Cerebellum (tissue), 4 donors: ENCODE measurements at places on chromosomes 12 and 14. TPM values are rescaled to one million over a fixed set of nuclear protein-coding genes. Genes with fewer than 3 reads are reported as not detected.

DNA sequence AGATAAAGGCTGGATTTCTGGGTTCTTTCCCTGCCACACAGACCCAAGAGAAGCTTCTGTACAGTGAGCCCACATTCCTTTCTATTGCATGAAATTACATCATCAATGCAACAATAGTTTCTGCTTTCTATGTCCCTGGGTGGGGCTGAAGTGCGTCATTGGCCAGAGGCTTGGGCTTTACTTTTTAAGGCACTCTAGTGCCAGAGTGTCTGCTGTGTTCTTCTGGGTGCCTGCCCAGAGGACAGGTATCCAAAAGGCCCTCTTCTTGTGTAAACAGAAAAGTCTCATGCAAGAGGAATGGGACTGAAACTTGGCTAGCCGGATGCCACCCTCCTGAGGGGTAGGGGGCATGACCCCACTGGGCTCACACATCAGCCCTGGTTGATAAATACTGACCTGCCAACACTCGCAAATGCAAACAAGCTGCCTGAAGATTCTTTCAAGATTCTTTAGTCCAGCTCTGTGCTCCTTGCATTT lies 5.9 kb downstream of the KRT86 start:
- no peak for DNase-seq

LAG3 gene
- 0.36 TPM for total RNA-seq

GRCh38 chr12:94957006-94957405 lies 46.5 kb downstream of the NDUFA12 start:
- no peak for DNase-seq

GRCh38 chr12:116204785-116205184 lies 72.7 kb downstream of the MED13L start:
- DNase-seq = no peak

- no peak for DNase-seq
Observed at GRCh38 chr14:39266525-39266870, 32.8 kb downstream of the MIA2 start.

GRCh38 chr14:85247071-85247470 lies 282.9 kb upstream of the FLRT2 start:
- DNase-seq = no peak

DNA sequence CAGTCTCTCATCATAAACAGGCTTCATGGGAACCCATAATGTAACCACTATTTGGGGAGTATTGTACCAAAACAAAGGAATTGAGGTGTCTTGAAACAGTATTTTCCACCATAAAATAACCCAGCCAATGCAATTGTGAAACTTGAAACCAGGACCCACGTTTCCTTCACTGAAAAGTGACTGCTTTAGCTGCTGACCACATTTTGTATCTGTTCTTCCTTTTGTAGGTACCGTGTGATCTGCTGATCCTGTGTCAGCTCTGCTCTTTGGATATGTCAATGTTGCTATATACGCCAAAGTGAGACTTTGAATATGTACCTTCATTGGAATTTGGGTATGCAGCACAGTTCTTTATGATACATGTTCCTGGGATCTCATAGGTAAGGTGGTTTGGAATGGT lies 95.1 kb upstream of the CNTN1 start:
- DNase-seq = no peak

TAS2R13 gene
- total RNA-seq = 14.9 TPM

LACRT gene
- total RNA-seq = not detected

- no peak for DNase-seq
Observed at GRCh38 chr14:31297701-31298344, 90.2 kb upstream of the HECTD1 start.

GRCh38 chr12:85733221-85733840 lies 102.9 kb downstream of the RASSF9 start:
- no peak for DNase-seq

- no peak for DNase-seq
Observed at GRCh38 chr14:20487396-20487725, 18.0 kb upstream of the RNASE10 start.

GRCh38 chr14:103296987-103297386 lies 37.0 kb upstream of the EIF5 start:
- no peak for DNase-seq

ZFHX2 gene
- total RNA-seq = 4.2 TPM
